ENCODE measurements at places on chromosomes 6 and 20. TPM values are rescaled to one million over a fixed set of nuclear protein-coding genes. Genes with fewer than 3 reads are reported as not detected.

- no peak for DNase-seq
These were observed 141.7 kb downstream of the EDN3 start for GRCh38 chr20:59441860-59442810.

- no peak for DNase-seq
These were observed 1.1 kb upstream of the APOBEC2 start for GRCh38 chr6:41051873-41052272.

DNA sequence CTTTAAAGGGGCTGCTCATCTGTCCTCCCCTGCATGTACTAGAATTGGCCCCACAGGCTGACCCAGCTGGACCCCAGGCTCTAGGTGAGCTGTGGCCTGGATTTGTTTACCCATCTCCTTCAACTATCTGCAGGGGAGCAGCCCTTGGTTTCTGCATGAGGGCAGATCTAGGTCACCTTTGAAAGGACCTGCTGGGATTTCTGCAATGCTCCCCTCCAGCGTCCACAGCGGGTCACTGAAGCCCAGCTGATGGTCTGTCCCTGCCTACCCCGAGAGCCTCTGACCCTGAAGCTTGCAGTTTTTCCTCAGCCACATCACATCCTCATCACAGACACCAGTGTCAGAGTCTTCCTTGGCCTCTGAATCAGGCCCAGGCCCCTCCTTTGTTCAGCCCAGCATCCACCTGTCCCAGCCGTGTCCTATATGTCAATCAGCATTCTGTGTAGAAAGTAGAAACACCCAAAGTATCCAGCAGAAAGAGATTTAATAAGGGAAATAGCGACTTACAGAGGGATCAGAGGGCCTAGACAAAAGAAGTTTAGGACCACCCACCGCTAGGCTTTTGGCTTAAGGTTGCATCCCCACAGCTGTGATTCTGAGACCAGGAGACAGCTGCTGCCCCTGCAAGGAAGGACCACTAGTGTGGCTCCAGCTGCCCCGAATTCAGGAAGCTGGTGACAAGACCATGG, 243.1 kb downstream of the LRFN2 start:
- DNase-seq: no peak

Gene TENT5A
- total RNA-seq: 2.6 TPM

Measured in renal cortical epithelial cell (primary cell).